ENCODE measurements at places on chromosomes 12 and 14.

- no peak for DNase-seq
Measured at GRCh38 chr12:124746649-124747425, 116.8 kb downstream of the SCARB1 start.

GRCh38 chr14:25231004-25231403 lies 181.1 kb upstream of the STXBP6 start:
- DNase-seq = no peak

DNA sequence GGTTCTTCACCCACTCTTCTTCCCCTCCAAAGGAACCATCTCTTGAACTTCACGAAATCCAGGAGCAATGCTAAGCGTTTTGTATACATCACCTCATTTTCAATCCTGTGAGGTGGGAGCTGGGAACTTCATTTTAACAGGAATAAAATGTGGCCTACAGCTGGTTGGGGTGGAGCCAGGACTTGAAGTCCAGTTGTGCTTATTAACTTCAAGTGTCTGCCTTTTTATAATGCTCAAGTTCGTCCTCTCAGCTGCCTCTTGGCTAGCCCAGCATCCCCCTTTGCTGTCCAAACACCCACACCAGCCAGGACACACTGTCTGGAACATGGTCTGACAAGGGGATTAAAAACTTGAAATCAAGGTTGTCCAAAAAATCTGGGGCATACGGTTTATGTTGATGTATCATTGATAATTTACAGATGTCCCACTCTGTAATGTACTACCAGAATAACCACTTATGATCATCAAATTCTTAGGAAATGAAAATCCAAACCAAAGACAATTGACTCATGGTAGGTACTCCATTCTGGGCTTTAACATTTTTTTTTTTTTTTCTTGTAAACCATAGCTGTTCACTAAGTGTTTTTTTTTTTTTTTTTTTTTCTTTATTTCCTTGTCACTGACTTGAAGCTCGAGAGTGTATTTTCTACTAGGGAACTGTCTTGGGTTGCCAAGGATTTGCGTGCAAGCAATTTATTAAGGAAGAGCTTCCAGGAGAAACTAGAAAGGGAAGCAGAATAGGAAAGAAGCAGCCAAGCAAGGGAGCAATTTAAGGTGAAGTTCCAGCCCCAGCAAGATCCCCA lies 252.3 kb downstream of the EFCAB11 start:
- no peak for DNase-seq

- no peak for DNase-seq
Measured at GRCh38 chr12:132287391-132288238, 41.8 kb downstream of the GALNT9 start.

DNA sequence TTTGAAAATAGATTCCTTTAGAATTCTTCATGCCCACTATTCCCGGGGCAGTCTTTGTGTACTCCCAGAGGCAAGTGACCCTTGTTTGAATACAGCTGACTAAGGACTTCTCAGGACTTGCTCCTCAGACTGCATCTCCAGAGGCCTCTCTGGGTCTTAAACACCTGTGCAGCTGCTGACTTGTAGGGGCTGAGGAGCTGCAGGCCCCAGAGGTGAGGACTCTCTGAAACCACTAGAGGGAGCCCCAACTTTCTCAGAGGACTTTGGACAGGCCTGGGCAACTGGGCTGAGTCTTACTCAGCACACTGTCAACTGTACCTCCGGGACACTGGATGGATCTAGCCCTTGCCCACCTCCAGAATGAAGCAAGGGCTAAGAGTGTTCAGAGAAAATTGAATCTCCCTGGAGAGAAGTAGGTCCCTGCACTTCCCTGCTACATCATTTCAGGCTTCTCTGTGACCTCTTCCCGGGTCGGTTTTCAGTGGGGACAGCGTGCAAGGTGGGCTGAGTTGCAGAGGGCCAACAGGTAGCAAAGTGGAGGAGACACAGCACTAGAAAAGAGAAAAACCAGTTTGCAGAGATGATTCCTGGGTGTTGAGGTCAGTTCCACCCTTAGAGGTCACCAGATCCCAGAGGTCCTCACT lies 164.6 kb downstream of the TMEM117 start:
- DNase-seq = no peak

Data from activated CD4-positive, CD25-positive, alpha-beta regulatory T cell treated with anti-CD3 and anti-CD28 coated beads, Interleukin-2, amount 50 U/mL, for 16 hours (primary cell).